Activated CD4-positive, alpha-beta T cell treated with anti-CD3 and anti-CD28 coated beads, Interleukin-10, Interleukin-2, amounts not matched to agents 100 ng/mL and 50 ng/mL, durations not matched to agents 16 hours and 8 hours (primary cell): ENCODE measurements at places on chromosomes 5 and 9.

- peak; percentile 16 for DNase-seq
Measured at GRCh38 chr9:22446589-22446949, at the start of gene DMRTA1. TSS of gene DMRTA1 (plus strand) at chr9:22446824. CDS start at chr9:22447066, 242 bp downstream.

- no peak for DNase-seq
Measured at GRCh38 chr9:27880156-27880555, 306.9 kb upstream of the C9orf72 start.

- peak; percentile 96 for DNase-seq
Measured at GRCh38 chr5:177455661-177456590, 9.3 kb downstream of the PRR7 start.

DNA sequence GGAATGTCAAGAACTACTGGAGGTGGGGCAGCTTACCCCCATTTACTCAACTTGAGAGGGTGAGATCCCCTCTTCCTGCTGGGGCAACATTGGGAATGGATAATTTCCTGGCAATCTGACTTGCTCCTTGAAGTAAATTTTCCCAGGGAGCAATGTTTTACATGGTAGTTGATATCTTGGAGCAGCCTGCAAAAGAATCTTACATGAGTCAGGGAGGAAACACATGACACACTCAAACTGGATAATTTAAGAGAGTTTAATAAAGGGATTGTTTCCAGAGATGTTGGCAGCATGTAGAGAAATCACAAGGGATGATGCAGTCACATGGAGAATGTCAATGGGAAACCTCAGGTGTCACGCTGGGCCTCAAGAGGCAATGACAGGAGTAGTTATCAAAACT, 212.5 kb downstream of the GAS1 start:
- no peak for DNase-seq

DNA sequence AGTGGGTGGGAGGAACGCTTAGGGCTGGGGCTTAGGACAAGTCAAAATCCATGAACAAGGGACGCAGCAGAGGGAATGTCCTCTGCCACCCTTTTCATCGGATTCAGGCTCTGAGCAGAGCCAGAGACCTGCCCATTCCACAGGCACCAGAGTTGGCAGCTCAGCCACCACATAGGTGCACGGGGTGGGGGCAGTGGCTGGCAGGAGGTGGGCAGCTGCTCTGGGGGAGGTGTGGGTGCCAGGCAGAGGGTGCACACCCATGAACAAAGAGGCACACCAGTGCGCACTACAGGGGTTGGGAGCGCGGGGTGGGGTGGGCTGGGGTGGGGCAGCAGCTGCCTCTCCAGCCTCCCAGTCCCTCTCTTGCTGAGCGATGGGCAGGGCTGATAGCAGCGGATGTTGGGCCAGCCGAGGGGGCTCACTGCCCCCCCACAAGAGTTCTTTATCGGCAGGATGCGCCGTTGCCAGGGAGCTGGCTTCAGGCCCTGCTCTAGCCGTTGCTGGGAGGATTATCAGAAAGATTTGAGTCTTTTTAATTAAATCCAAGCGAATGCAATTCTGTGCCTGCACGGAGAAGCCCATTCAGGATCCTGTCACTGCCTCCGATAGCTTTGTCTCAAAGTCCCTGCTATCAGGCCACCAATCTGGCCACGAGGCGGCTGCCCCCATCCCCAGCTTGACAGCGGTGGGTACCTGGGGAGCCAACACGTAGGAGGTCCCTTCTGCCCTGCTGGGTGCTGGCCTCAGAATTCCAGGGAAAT, 64.3 kb upstream of the LMX1B start:
- DNase-seq, result no peak

DNA sequence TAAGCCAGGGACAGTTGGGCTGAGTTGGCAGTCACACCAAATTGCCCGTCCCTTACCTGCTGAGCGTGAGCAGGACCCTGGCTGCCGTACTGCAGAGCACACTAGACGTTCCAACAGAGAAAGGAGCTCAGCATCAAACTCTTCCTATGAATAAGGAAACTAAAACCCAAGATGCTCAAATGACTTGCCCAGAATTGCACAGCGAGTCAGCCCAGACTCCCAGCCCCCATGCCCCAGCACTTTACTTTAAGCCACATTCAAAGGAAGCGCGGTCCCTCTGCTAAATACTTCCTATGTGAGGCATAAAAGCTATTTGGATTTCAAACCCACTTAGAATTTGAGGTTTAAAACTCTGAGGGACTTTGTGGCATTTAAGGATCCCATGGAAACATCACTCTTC, 23.9 kb downstream of the PAX5 start:
- DNase-seq, result no peak
